ENCODE measurements at places on chromosomes 5 and 9.
A peak's percentile ranks its signal among the peaks of the same experiment; 100 is the strongest.

GRCh38 chr9:114701988-114702387 is 20.0 kb upstream of the TEX48 start:
- no peak for DNase-seq

DNA sequence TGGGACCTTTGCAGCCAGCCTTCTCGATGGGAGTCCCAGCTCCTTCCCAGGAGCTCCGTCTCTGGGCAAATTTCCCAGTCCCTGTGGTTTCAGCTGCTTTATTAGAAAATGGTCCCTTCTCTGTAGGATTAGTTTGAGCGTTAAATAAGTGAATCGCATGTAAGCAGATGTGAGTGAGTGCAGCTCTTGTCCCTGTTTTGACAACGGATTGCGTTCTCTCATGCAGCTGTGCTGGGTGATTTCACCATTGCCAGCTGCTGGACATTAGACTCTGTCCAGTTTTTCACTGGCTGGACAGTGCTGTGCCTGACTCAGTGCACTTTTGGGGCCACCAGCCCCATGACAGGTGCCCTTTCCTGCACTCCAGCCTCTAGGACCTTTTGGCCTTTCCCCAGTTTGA is 11.6 kb upstream of the CEL start:
- no peak for DNase-seq

GRCh38 chr9:134267881-134268724 is 58.2 kb upstream of the RXRA start:
- DNase-seq = no peak

DNA sequence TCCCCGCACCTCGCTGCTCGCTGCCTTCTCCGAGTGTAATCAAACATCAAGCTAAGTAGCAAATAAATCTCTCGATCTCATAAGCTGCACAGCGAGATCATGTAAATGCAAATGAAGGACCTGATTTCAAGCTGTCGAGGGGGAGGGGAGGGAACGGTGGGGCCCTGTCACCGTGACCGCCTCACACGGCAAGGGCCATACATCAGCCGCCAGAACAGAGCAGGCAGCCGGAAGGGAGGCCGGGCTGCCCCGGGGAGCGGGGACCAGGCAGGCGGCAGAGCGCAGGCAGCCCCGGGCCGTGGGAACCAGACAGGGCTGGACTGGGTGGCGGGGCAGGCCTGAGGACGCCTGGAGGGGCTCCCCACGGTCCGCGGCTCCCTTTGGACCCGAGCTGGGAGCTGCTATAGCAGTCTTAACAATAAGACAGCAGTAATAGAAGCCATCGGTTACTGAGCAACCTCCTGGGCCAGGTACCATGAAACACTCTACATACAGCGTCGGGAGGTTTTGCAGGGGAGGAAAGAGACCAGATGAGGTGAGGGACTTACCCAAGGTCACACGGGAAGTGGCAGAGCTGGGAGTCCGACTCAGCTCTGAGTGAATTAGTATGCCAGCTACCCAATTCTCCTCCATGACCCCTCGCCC is 76.8 kb downstream of the CFAP77 start:
- no peak for DNase-seq

GRCh38 chr5:16492398-16493140 is 27.0 kb upstream of the ZNF622 start:
- DNase-seq = peak; percentile 69
